Karpas-422 (cell line): ENCODE measurements at places on chromosomes 2 and 18. TPM values are rescaled to one million over a fixed set of nuclear protein-coding genes. Genes with fewer than 3 reads are reported as not detected.

The REG3G gene
- total RNA-seq: not detected in 2 replicates

The CTNNA2 gene
- not detected in 2 replicates for total RNA-seq

The IKZF2 gene
- 0.54 and 1.3 TPM in 2 replicates for total RNA-seq

DNA sequence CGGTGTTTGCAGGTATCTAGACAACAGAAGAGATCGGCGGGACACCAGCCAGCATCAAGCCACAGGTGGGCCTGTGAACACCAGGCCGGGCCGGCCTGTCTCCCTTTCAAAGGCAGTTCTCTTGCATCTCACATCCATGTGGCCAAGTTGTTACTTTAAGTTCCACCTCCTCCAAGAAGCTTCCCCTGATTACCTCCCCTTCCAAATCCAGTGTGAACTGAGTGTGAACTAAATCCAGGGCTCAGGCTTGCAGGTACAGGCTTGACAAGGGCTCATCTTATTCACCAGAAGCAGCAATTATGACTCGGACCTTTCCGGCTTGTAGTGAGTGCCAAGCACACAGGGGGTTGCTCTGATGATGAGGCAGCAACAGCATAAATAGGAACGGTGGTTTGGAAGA, 3.9 kb downstream of the CRACDL start:
- H3K4me1 ChIP-seq: no peaks in the 10 kb centered on the region
- H3K27ac ChIP-seq: no peak overlapping the region
- H3K4me3 ChIP-seq: no peak overlapping the region
- H3K36me3 ChIP-seq: no peaks in the 10 kb centered on the region

- H3K27me3 ChIP-seq: no peaks in the 10 kb centered on the region
- H3K4me1 ChIP-seq: peaks cover 19% of the 10 kb centered on the region
- DNase-seq: no peak
- H3K27ac ChIP-seq: no peak overlapping the region
- H3K4me3 ChIP-seq: no peak overlapping the region
Measured at GRCh38 chr2:8566774-8567468, 114.9 kb upstream of the ID2 start.

- H3K36me3 ChIP-seq: no peaks in the 10 kb centered on the region
- no peak overlapping the region for H3K4me3 ChIP-seq
- no peaks in the 10 kb centered on the region for H3K27me3 ChIP-seq
- peak; percentile 70 for DNase-seq
Measured at GRCh38 chr2:20422402-20423271, 24.2 kb upstream of the RHOB start.

GRCh38 chr2:71521436-71521950, 68.1 kb downstream of the DYSF start:
- H3K4me3 ChIP-seq: no peak overlapping the region
- H3K27ac ChIP-seq: no peak overlapping the region
- H3K4me1 ChIP-seq: no peaks in the 10 kb centered on the region
